ENCODE measurements at places on chromosomes 3 and 15.

GRCh38 chr3:21357241-21357640 is 393.8 kb downstream of the ZNF385D start:
- DNase-seq = no peak

DNA sequence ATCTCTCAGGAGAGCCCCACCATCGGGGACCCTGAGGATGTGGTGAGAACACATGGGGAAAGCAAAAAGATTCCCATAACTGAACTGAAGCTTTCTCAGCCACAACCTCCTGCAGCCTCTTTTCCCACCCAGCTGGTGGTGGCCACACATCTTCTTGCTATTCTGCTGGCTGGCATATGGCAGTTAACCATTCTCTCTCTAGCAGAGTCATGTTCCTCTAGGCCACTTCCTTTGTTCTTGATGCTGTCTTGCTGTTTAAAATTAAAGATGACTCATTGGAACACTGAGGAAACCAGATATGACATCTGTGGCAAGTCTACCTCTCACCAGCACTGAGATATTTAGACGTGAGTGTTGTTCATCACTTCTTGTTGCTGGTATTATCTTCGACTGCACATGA is 180.3 kb upstream of the ROBO2 start:
- no peak for DNase-seq

DNA sequence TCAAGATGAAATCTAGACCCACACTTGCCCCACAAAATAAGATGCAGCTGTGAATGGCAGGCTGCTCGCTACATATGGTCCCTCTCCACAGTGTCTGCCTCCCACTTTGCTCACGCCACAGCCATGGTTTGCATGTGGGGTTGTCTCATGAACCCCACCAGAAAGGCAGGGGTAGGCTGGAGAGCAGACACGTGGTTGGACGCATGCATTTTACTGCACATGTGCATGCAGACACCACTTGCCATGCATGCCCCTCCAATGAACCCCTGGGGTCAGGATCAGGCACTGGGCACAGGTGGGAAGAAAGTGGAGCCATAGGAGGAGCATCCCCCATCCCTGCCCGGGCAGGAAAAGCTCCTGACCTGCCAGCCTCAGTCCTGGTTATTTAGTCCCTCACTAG is 20.7 kb downstream of the SCN5A start:
- DNase-seq = no peak

- no peak for DNase-seq
These were observed 45.8 kb downstream of the ARHGAP31 start for GRCh38 chr3:119340014-119340413.

DNA sequence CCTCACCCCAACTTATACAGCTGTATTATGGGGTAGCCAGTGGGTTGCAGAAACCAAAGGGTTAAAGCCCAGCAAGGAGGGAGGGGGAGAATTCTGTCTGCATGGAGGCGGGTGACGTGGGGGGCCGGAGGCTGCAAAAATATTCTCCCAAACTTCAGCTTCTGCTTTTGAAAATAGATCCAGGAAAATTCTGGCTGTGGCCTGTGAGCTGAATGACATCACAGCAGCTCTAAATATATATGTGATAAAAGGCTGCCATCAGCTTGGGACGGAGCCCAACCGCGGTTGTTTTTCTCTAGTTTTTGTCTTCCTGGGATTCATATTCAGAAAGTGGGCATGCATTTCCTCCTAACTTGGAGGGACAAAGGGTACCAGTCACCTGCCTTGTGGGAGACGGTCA is 27.6 kb downstream of the MAPKAPK3 start:
- no peak for DNase-seq

GRCh38 chr15:26050984-26051383 is 187.9 kb upstream of the ATP10A start:
- DNase-seq = no peak

- DNase-seq = no peak
These were observed 218.7 kb upstream of the CTDSPL start for GRCh38 chr3:37642670-37643598.

All from AG09309 (cell line).